Tibial artery (tissue), 4 donors: ENCODE measurements at places on chromosomes 5 and 9.

DNA sequence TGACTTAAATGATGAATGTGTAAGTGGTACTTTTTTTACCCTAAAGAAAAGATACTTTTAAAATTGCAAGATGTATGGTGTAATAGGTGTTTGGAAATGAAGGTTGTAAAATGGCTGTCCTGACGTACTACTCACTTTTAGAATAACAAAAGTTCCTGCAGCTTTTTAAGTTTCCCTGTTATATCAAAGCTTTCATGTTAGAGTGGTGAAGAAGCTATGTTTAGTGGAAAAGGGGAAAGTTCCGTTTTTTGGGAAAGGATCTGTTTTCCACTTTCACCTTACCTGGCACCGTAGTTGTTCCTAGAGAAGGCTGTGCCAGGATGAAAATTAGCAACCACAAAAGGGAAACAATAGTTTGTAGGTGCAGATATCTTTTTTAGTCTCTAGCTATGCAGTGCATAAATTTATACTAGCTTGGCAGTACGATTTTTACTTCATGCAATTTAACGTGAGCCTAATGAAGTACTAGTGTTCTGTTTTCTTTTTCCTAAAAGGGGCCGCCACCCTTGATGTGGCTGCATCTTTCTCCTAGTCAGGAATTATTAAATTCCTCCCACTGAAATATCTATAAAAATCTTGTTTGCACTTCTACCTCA, 1.3 kb downstream of the TNPO1 start:
- H3K27me3 ChIP-seq: no peaks in the 10 kb centered on the region
- peak overlapping the region; percentile 86 for H3K4me3 ChIP-seq
- no peak for DNase-seq
- peaks cover 38% of the 10 kb centered on the region for H3K4me1 ChIP-seq

- no peak overlapping the region for H3K4me3 ChIP-seq
- no peak for DNase-seq
- no peaks in the 10 kb centered on the region for H3K4me1 ChIP-seq
These were observed 262.4 kb upstream of the ACTBL2 start for GRCh38 chr5:57745029-57745428.

DNA sequence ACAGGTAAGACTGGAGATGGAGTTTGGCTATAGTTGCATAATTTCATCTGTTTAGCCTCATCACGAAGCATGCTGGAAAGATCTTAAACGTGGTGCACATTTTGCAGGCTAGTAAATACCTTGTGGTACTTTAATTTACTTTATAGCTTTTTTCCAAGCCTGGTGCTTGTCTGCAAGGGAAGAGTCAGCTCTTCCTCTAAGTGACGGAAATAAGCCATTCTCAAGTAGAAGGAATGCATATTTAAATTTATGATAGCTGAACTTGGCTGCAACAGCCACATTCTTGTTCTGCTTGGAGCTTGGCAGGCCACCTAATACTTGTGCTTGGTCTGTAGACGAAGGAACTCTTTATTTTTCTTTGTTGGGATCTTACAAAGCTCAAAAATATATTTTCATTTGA, 188.0 kb upstream of the PIK3R1 start:
- H3K27me3 ChIP-seq: no peaks in the 10 kb centered on the region
- H3K4me1 ChIP-seq: peaks cover 44% of the 10 kb centered on the region
- peak overlapping the region; percentile 67 for H3K27ac ChIP-seq
- H3K4me3 ChIP-seq: no peak overlapping the region

DNA sequence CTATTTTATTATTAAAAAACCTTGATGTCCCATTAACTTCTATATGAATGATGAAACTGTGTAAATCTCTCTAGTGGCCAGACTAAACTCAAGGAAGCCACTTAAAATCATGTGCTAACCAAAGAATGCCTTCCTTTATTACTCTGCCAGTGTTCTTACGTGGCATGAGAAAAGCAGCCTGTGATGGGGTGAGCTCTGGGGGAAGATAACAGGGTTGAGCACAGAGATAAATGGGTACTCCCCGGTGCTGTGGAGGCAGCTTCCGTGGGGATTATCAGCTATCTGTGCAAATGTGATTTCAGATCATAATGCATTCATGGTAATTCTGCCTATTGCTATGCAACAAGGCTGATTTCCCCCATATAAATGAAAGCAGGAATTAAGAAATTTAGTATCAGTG, 181.3 kb downstream of the CAVIN4 start:
- H3K4me1 ChIP-seq: no peaks in the 10 kb centered on the region
- H3K27me3 ChIP-seq: no peaks in the 10 kb centered on the region
- H3K36me3 ChIP-seq: no peaks in the 10 kb centered on the region
- H3K27ac ChIP-seq: no peak overlapping the region
- H3K4me3 ChIP-seq: no peak overlapping the region

DNA sequence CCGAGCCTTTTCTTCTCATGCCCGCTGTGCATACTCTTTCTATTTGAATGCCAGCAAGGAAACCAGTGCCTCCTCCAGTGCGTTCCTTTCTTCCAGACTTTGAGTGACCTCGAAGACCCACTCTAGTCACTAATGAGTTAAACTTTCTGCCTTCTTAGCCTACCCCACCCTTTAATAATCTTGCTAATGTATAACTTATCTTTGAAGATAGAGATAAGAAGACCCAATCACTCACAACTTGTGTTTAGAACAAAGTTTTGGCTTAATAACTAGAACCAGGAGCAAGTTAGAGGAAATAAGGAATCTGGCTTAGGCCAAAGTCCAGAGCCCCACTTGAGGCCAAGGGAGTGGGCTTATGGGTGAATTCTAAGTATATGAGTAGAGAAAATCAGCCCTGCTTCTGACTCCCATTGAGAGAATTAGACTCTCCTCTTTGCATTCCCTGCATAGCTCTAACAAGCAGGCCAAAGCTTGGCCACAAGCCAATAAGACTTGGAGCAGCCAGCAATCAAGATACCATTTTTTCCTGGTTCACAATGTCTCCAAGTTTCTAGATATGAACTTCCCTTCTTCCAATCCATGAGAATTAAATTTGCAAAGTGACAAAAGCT, 181.5 kb upstream of the PIK3R1 start:
- peak; percentile 54 for DNase-seq
- peaks cover 9% of the 10 kb centered on the region for H3K4me1 ChIP-seq
- no peak overlapping the region for H3K4me3 ChIP-seq
- no peaks in the 10 kb centered on the region for H3K36me3 ChIP-seq
- no peaks in the 10 kb centered on the region for H3K27me3 ChIP-seq

DNA sequence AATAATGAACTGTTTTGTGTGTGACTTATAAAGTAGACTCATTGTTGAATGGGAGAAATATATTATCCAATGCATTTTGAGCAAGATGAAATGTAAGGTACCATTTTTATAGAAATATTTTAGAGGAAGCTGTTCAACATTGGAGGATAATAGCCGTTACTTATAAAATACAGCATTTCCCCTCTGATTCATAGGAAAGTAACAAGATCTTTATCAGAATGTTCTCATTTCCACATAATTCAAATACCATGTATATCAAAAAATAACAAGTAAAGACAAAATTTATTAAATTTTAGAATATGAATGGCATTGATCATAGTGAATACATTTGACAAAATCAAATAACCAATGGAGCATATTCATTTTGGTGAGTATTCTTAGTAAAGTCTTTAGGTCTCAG, 346.7 kb upstream of the PTGER4 start:
- no peaks in the 10 kb centered on the region for H3K36me3 ChIP-seq
- no peak overlapping the region for H3K27ac ChIP-seq
- no peak for DNase-seq

- no peak for DNase-seq
- peaks cover 12% of the 10 kb centered on the region for H3K36me3 ChIP-seq
- no peaks in the 10 kb centered on the region for H3K27me3 ChIP-seq
These were observed 218.6 kb downstream of the PJA2 start for GRCh38 chr5:109191153-109191558.

- peaks cover 58% of the 10 kb centered on the region for H3K4me1 ChIP-seq
- no peaks in the 10 kb centered on the region for H3K27me3 ChIP-seq
- no peak for DNase-seq
- H3K27ac ChIP-seq: peak overlapping the region; percentile 76
- H3K36me3 ChIP-seq: no peaks in the 10 kb centered on the region
These were observed 67.4 kb downstream of the MRPS27 start for GRCh38 chr5:72252574-72253155.

GRCh38 chr5:158990979-158991775, 108.5 kb downstream of the EBF1 start:
- no peaks in the 10 kb centered on the region for H3K36me3 ChIP-seq
- H3K27me3 ChIP-seq: no peaks in the 10 kb centered on the region
- peak overlapping the region; percentile 52 for H3K27ac ChIP-seq
- peaks cover 37% of the 10 kb centered on the region for H3K4me1 ChIP-seq

DNA sequence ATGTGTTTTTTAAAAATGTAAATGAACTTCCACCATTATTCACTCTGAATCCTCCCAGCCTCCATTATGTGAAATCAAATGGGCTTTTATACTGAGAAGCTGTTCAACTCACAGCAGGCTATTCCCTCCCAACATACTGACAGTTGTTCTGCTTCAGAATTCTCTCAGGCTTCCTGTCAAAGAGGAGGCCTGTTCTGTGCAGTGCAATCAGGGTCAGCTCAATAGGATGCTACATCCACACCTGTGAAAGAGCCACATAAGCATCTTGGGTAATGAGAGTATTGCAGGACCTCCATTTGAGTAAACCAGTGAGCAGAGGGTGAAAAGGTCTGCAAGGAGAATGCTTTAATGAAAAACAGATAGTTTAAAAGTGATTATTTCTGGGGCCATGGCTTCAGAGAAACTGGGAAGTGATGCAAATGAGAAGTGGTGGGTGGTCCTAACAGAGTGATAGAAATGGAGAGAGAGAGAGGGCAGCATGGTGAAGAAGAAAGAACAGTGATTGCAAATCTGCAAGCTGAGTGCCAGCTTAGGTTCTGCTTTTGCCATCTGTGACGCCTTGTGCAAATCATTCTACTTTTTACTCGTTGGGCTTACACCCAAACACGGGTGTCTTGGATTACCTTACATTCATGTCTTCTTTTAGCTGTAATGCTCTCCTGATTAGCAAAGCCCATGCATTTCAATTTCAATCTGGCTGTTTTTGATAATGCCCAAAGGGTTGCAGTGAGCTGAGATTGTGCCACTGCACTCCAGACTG, 202.5 kb upstream of the NMUR2 start:
- no peak for DNase-seq
- H3K36me3 ChIP-seq: no peaks in the 10 kb centered on the region
- no peaks in the 10 kb centered on the region for H3K27me3 ChIP-seq
- no peak overlapping the region for H3K27ac ChIP-seq

GRCh38 chr5:139226131-139226530, 28.0 kb upstream of the SIL1 start:
- H3K27ac ChIP-seq: no peak overlapping the region
- no peak for DNase-seq
- no peaks in the 10 kb centered on the region for H3K4me1 ChIP-seq

DNA sequence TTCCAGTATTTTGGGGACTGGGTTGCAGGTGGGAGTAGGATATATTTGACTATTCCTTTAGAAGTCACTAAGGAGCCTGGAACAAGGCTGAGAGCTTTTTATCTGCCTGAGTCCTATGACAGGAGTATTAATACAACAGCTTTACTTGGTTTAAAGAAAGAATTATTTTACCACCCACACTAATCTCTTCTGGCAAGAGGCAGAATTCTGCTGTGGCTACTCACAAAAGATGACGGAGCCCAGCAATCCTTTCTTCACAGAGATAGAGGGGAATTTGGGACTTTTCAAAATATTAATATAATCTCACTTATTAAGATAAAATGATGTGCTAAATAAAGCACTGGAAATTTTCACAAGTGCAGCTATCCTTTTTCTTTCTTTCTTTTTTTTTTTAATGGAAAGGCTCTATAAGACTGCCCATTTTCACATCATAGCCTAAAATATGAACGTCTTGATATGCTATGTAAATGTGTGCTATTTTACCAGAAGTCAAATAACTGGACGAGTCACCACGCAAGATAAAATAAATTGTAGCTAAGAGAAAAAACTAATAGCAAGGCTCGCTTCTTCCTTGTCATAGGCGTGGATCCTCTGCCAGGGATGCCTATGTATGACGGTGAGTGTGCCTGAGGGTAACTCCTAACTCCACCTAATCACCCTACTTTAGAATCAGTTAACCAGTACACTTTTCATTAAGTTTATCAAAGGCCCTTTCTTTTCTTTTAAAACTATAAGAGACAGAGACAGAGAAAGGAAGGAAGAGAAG, 76.3 kb downstream of the ZNF608 start:
- H3K27me3 ChIP-seq: no peaks in the 10 kb centered on the region
- DNase-seq: no peak
- no peak overlapping the region for H3K27ac ChIP-seq
- no peak overlapping the region for H3K4me3 ChIP-seq
- H3K4me1 ChIP-seq: no peaks in the 10 kb centered on the region

GRCh38 chr5:159057996-159058395, 41.7 kb downstream of the EBF1 start:
- H3K27me3 ChIP-seq: no peaks in the 10 kb centered on the region
- DNase-seq: no peak
- no peaks in the 10 kb centered on the region for H3K36me3 ChIP-seq
- peak overlapping the region; percentile 73 for H3K27ac ChIP-seq
- no peak overlapping the region for H3K4me3 ChIP-seq

DNA sequence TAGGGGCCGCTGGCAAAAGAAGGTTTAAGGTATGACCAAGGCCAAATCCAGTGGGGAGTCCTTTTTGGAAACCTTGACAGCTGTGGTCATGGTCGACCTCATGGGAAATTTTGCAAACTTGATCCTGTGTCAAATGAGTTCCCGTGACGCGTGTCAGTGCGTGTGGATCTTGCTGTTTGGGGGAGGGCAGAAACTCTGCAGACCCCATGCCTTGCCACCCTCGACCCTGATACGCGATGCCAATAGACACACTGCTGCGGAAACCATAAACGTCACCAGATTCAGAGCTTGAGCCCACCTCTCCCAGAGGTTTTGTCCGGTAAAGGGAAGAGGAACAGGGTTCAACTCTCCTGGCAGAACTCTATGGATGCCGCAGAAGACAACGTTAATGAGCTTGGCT, 104.7 kb downstream of the ADAMTS2 start:
- no peak overlapping the region for H3K27ac ChIP-seq
- no peaks in the 10 kb centered on the region for H3K4me1 ChIP-seq
- H3K27me3 ChIP-seq: no peaks in the 10 kb centered on the region
- peak; percentile 42 for DNase-seq
- H3K36me3 ChIP-seq: no peaks in the 10 kb centered on the region

- peaks cover 15% of the 10 kb centered on the region for H3K4me1 ChIP-seq
- H3K27ac ChIP-seq: no peak overlapping the region
- H3K27me3 ChIP-seq: no peaks in the 10 kb centered on the region
These were observed 111.0 kb upstream of the RETREG1 start for GRCh38 chr5:16727755-16728325.

GRCh38 chr5:157121709-157122108, 12.9 kb upstream of the HAVCR2 start:
- no peaks in the 10 kb centered on the region for H3K36me3 ChIP-seq
- H3K27me3 ChIP-seq: no peaks in the 10 kb centered on the region
- H3K4me1 ChIP-seq: no peaks in the 10 kb centered on the region

GRCh38 chr9:137140151-137141012, 1.4 kb downstream of the GRIN1 start:
- H3K36me3 ChIP-seq: no peaks in the 10 kb centered on the region
- no peak for DNase-seq
- peaks cover 7% of the 10 kb centered on the region for H3K4me1 ChIP-seq

GRCh38 chr5:83401122-83401731, 70.3 kb upstream of the VCAN start:
- no peak for DNase-seq
- H3K27me3 ChIP-seq: no peaks in the 10 kb centered on the region
- no peaks in the 10 kb centered on the region for H3K4me1 ChIP-seq
- H3K36me3 ChIP-seq: no peaks in the 10 kb centered on the region
- H3K4me3 ChIP-seq: no peak overlapping the region
- H3K27ac ChIP-seq: no peak overlapping the region

- no peak overlapping the region for H3K4me3 ChIP-seq
- no peaks in the 10 kb centered on the region for H3K36me3 ChIP-seq
- H3K27me3 ChIP-seq: peaks cover 4% of the 10 kb centered on the region
These were observed 86.5 kb upstream of the NEURL1B start for GRCh38 chr5:172554562-172554961.

- no peaks in the 10 kb centered on the region for H3K4me1 ChIP-seq
- H3K4me3 ChIP-seq: no peak overlapping the region
- H3K27ac ChIP-seq: no peak overlapping the region
These were observed 42.1 kb upstream of the OLFM1 start for GRCh38 chr9:135045264-135045927.
